ENCODE measurements at places on chromosomes 3 and 15.

GRCh38 chr3:111326144-111326995 lies 215.6 kb upstream of the CD96 start:
- DNase-seq: peak; percentile 89

- DNase-seq: no peak
Measured at GRCh38 chr15:60649845-60650548, 171.1 kb upstream of the ICE2 start.

DNA sequence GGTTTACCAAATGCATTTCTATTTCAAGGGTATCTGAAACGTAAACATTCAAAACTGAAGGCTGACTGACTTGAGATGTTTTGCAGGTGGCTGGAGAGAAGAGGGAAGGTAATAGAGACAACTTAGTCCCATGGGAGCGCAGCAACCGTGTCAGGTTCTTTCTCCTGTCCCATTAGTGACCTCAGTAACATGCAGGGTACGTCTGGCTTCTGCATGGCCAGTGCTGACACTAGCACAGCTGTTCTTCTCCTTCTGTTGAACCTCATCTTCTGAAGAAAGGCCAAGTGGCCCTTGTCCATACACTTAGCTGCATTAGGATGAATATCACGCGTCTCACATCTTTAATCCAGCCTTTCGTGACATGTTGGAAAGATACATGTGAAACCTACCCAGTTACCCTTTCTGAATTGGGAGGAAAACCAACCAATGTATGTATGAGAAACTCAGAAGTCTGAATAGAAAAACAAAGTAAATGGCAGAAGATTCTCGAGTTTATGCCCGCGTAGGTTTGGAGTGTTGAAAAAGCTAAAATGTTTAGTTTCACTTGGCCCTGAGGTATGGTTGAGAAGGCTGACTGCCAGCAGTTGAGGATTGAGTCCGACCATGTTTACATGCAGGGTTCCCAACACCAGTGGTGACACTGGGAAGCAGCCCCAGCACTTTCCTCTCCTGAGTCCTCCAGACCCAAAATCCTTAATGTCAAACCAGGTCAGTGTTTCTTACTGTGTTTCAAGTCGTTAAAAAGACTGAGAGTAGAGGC lies 10.3 kb downstream of the NCBP2 start:
- no peak for DNase-seq

GRCh38 chr3:107542665-107543064 lies 19.9 kb downstream of the BBX start:
- DNase-seq: peak; percentile 7

DNA sequence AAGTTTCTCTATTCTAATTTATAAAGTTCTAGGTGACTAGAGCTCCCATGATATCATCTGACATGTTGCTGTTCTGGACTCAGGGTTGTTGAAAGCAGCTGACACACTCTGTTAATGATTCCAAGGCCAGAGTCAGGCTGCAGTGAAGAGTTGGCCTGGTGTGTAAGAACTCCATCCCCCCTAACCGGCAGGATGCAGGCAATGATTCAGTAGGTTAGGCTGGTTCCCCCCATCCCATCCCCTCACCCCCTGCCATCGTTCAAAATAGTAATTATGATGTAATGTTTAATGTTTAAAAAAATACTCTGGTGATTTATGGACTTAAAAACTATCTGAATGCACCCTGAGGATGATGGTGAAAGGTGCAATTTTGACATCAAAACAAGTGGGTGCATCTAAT lies 4.6 kb upstream of the TRIM71 start:
- DNase-seq: no peak

DNA sequence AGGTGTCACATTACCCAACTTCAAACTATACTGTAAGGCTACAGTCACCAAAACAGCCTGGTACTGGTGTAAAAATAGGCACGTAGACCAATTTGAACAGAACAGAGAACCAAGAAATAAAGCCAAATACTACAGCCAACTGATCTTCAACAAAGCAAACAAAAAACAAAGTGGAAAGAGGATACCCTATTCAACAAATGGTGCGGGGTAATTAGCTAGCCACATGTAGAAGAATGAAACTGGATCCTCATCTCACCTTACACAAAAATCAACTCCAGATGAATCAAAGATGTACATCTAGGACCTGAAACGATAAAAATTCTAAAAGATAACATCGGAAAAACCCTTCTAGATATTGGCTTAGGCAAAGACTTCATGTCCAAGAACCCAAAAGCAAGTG lies 13.1 kb downstream of the PEAK1 start:
- DNase-seq: no peak

Measured in EH (cell line).